ENCODE measurements at places on chromosomes 3 and 15.

GRCh38 chr3:170564664-170565063 is 21.2 kb downstream of the SLC7A14 start:
- DNase-seq, result no peak

- no peak for DNase-seq
Observed at GRCh38 chr3:57031631-57032541, 28.6 kb upstream of the SPATA12 start.

- DNase-seq, result no peak
Observed at GRCh38 chr3:192943393-192943792, 25.7 kb upstream of the MB21D2 start.

GRCh38 chr15:32674681-32675080 is 33.2 kb downstream of the SCG5 start:
- DNase-seq, result no peak

- no peak for DNase-seq
Observed at GRCh38 chr15:32840507-32841245, 122.9 kb downstream of the GREM1 start.

DNA sequence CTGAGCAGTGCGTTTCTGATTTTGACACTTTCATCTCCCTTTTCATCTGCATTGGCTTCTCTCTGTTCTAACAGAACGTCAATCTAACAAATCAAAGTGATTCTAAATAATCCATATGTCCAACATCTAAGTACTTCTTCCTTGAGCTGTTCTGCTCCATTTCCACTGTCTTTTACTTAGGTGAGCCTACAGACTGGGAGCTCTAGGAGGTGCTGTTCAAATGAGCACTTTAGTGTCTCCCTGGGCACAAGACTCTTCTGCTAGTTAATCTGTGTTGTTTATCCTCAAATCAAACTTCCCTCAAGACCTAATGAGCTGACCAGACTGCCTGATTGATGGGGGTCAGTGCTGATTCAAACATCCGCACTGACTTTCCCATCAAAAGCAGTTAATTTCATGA is 408.1 kb downstream of the WDR72 start:
- no peak for DNase-seq

DNA sequence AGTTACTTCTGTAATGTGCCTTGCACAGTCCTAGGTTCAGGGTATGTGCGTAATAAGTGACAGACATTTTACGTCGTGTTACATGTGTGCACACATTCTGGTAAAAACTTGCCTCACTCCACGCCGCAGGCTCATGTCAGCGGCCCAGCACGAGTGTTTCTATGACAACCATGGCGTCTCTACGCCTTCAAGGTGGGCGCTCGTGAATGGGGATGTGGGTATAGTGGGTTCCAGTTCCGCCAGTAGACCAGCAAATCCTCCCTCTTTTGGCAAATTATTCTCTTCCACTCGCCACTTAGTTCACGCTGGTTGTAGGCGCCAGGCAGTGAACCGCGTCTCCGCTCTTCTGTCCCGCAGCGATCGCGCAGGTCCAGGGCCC is 40.3 kb downstream of the CHST14 start:
- no peak for DNase-seq
